GM23248 (cell line): ENCODE measurements at places on chromosomes 7 and 10.
A peak's percentile ranks its signal among the peaks of the same experiment; 100 is the strongest.

GRCh38 chr7:136134503-136134902 is 157.3 kb upstream of the MTPN start:
- DNase-seq: peak; percentile 75

DNA sequence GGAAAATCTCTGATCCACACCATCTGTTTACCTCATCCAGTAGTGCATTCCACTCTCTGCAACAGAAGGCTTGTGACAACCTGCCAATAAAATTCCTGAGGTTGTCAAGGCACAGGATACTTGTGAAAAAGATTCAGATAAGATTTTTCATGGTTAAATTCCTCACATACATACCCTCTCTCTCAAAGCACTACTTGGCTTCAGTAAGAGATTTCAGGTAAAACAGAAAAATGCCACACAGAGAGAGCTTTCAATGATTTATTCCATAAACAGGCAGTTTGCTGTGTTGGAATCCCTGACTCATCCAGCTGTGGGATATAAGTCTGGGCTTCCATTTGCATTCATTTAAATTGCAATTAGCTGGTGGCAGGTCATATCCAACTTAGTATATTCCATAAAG is 99.7 kb upstream of the CAV2 start:
- peak; percentile 74 for DNase-seq

- DNase-seq: peak; percentile 66
Measured at GRCh38 chr7:131106681-131107336, 220.9 kb upstream of the MKLN1 start.

- DNase-seq: no peak
Measured at GRCh38 chr7:124801330-124801895, 35.8 kb upstream of the GPR37 start.

DNA sequence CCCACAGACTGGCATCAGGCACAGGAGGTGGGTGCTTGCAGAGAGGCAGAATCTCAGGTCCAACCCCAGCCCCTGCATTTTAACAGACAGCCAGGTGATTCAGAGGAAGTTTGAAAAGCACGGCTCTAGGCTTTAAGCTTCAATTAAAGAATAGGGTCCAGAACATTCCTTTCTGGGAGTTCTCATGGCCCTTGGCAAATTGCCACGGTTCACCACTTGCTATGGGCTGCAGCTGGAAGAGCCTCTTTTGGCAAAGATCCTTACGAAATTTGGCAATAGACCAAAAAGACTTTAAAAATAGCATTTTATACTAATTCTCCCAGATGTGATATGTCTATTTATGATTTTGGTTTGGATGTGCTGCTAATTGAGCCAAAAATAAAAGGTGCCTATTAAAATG is 148.1 kb downstream of the ITGA8 start:
- DNase-seq: peak; percentile 21

DNA sequence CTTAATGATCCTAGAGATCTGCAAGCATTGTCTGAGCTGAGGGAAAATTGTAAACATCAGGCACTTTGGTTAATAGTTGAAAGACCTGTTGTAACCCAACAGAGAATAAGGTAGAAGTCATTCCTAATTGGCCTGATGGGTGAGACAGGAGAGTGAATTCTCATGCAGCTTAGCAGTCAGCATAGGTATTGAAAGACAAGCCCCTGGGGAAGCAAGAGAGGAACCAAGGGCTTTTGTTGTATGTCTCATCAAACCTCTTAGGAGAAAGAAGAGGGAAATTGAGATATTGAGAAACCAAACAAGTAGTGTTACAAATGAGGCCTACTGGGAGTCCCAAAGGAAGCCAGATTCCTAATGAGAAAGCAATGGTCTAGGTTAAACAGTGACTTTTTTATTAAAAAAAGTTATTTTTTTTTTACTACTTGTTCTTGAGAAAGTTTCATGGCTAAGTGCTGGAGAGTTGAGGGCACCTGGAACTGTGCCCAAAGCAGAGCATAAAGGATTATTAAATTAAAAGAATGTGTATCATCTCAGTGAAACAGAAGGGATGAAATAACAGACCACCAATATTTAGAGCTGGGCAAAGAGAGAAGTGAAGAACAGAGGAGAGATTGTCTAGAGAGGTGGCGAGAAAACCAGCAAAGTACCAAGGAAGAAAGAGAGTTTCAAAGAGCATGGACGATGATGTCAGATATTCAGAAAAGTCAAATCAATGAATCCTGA is 168.9 kb downstream of the CDK14 start:
- no peak for DNase-seq

GRCh38 chr7:40525764-40526163 is 391.0 kb downstream of the SUGCT start:
- DNase-seq: no peak

GRCh38 chr7:85924062-85924461 is 719.6 kb upstream of the GRM3 start:
- DNase-seq: no peak

GRCh38 chr7:120553491-120553890 is 280.5 kb downstream of the KCND2 start:
- no peak for DNase-seq
